ENCODE measurements at places on chromosomes 6 and 20. TPM values are rescaled to one million over a fixed set of nuclear protein-coding genes. Genes with fewer than 3 reads are reported as not detected.

- DNase-seq: no peak
Observed at GRCh38 chr6:149150801-149151398, 166.6 kb upstream of the TAB2 start.

GRCh38 chr6:159726255-159726917, 920 bp upstream of the WTAP start:
- DNase-seq: no peak

DNA sequence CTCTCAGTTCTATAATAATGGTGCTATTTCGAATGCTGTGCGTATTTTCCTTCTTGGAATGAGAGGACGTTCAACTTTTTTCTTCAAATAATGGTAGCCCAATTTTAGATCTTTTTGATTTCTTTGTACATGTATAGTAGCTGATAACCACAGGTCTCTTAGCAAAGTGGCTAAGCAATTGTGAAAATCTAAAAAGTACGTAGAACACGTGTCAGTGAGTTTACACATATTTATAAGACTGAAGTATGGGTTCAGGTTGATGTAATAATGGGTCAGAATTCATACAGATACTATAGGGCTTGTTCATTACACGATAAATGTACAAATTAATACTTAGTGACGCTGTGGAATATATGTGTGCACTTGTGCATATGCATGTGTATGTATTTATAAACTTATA, 1.3 kb downstream of the SMIM13 start:
- DNase-seq: no peak

DNA sequence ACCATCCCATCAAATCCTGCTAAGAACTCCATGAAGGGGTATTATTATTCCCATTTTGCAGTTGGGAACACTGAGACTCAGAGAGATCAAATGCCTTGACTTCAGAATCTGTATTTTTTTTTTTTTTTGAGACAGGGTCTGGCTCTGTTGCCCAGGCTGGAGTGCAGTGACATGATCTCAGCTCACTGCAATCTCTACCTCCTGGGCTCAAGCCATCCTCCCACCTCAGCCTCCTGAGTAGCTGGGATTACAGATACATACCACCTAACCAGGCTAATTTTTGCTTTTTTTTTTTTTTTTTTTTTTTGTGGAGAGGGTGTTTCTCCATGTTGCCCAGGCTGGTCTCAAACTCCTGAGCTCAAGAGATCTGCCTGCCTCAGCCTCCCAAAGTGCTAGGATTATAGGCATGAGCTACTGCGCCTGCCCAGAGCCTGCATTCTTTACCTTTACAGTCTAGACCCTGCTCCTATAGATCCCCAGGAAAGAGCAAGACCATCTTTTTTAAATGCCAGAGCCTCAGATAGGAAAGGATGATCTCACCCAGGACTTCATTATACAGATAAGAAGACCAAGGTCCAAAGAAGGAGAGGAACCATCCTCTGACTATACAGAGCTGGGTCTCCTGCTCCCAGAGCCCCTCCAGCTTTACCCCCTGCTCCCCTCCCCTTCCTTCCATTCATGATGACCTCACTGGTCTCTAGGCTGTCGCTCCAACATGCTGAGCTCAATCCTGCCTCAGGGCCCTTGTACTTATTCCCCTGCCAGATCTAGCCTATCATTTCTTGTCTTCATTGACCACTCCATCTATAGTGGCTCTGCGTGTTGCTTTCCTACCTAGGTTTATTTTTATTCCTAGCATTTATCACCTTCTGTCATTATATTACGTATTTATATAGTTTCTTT, 138.6 kb downstream of the CEBPB start:
- DNase-seq: no peak

GRCh38 chr20:31559704-31560093, 45.4 kb upstream of the ID1 start:
- DNase-seq: no peak

DNA sequence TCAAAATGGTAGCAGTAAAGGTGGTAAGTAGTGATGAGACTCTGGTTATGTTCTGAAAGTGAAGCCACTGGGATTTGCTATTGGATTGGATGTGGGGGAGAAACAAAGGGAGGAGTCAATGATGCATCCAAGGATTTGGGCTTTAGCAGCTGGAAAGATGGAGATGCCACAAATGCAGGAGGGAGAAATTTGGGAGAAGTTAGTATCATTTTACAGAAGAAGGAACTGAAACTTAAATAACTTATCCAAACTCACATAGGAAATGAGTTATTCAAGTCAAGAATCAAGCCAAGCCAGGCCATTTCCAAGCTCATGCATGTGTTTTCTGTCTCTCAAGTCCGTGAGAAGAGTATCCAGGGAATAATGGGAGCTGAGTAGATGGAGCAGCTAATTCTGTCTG, 155.1 kb upstream of the TNFAIP3 start:
- peak; percentile 35 for DNase-seq

DNA sequence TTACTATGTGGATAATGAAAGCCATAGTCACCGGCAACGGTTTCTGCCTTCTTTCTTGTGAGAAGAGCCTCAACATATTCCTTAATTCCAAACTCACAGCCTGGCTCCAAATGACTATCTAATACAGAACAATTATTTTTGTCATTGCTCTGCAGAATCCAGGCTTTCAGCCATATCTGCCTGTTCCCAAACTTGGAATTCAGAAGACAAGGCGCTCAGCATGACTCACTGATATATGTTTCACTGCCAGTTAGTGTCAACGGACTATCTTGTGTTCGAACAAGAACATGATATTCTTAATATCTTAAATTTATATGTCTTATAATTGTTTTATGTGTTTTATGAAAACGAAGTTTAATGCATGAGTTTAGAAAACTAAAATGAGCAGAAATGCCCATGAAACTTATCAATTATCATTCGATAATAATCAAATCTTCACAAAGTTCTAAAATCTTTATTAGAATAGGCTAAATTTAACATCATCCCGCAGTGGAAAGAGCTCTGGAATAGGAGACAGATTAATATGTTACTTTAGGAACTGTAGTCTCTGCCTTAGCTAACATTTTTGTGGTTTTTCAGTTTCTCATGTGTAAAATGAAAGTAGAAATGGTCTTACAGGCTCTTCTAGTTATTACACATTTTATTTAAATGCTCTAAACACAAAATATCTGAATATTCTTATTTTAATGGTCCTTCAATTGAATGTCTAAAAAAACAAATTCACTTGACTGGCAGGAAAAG, 669.3 kb upstream of the GJE1 start:
- no peak for DNase-seq

GRCh38 chr6:35733633-35734032, 3.2 kb upstream of the ARMC12 start:
- no peak for DNase-seq

GRCh38 chr6:153170511-153170910, 39.4 kb upstream of the RGS17 start:
- no peak for DNase-seq

DNA sequence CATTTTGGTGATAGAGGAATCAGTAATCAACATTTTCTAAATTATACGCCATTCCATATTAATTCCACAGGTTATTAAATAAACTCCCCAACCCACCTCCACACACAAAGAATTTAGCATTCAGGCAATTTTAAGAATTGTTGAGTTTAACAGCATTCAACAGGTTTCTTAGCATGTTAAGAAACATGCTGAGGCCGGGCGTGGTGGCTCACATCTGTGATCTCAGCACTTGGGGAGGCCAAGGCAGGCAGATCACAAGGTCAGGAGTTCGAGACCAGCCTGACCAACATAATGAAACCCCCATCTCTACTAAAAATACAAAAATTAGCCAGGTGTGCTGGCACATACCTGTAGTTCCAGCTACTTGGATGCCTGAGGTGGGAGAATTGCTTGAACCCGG, 64.0 kb upstream of the PHACTR2 start:
- no peak for DNase-seq

- peak; percentile 69 for DNase-seq
Observed at GRCh38 chr6:30060606-30061091, 416 bp upstream of the POLR1H start.

DNA sequence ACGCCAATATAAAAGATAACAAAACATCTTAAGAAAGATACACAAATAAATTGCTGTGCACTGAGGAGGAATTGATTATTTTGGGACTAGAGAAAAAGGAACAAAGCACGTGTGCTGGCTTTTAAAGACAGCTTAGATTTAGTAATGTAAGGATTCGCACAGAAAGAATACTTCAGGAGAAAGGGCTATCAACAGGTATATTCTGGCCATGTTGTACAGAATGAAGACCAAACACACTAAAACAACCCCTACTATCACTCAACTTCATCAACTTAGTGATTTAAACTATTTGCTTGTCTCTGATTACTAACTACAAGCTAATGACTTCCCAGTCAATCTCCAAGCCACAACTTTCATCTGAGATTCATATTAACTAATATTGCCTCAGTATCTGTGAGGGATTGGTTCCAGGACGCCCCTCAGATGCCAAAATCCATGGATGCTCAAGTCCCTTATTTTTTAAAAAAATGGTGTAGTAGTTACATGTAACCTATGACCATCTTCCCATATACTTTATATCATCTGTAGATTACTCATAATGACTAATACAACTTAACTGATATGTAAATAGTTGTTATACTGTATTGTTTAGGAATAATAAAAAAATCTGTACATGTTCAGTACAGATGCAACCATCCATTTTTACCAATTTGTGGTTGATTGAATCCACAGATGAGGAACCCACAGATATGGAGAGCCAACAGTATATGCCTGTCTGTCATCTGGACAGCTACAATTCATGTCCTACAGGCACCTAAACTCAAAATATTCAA, 4.5 kb downstream of the DEK start:
- no peak for DNase-seq

- no peak for DNase-seq
Observed at GRCh38 chr20:9141070-9141469, 72.2 kb downstream of the PLCB4 start.

- no peak for DNase-seq
Observed at GRCh38 chr6:5751525-5752390, 255.0 kb downstream of the NRN1 start.

GRCh38 chr20:4513720-4514119, 208.0 kb upstream of the PRND start:
- DNase-seq: no peak

GRCh38 chr20:46324379-46324778, 16.1 kb upstream of the CDH22 start:
- DNase-seq: no peak

DNA sequence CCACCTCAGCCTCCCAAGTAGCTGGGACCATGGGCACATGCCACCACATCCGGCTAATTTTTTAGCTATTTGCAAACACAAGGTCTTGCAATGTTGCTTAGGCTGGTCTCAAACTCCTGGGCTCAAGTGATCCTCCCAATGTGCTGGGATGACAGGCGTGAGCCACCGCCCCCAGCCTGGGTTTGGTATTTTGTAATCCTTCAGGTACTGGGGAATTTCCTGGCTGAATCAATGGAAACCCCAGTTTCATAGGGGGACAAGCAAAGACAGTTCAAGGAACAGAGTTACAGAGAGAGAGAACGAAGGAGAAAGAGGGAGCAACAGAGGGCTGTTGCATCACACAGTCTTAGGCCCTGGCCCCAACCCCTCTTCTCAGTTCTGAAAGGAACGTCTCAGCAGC, 35.7 kb downstream of the RAB44 start:
- no peak for DNase-seq

GRCh38 chr6:45512717-45513116, 135.0 kb upstream of the SUPT3H start:
- DNase-seq: no peak

DNA sequence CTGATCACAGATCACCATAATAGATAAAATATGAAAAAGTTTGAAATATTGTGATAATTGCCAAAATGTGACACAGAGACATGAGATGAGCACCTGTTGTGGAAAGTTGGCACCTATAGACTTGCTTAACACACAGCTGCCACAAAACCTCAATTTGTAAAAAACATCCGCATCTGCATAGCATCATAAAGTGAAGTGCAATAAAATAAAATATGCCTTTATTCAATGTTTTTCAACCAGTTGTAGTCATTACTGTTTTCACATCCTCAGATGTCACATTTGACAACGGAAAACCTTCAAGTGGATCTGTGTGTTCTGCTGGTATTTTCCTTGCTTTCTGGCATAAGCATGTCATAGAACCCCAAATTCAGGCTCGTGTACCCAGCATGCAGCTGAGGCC, 50.2 kb upstream of the IFNGR1 start:
- DNase-seq: no peak

DNA sequence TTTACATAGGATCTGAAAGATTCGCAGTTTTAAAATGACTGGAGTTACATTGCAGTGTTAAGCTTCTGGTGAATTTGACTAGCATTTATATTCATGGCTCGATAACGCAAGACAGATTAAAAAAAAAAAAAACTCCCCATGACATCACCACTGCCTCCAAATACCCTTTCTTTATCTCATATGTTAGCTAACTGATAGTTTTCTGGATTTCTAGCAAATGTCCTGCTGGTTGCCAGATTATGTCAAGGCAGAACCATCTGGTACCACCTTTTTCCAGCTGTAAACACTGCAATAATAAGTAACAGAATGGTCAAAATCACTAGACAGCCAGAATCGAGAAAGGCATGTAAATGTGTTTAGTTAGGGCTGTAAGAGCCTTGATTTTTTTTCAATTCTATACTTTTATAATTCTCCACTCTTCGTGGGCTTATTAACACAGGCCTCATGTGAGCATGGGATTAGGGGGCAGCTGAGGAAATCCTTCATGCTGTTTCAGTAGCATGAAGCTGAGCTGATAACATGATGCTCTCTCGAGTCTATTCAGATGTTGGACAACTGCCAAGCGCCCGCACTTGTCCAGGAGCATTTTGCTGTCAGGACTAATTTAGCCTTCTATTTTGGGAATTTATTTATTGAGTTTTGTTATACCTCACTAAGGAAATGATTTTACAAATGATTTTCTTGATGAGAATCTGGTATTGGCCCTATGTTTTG, 166.0 kb upstream of the SCGN start:
- DNase-seq: no peak

GRCh38 chr6:135440087-135440792, 57.3 kb downstream of the AHI1 start:
- DNase-seq: no peak

DNA sequence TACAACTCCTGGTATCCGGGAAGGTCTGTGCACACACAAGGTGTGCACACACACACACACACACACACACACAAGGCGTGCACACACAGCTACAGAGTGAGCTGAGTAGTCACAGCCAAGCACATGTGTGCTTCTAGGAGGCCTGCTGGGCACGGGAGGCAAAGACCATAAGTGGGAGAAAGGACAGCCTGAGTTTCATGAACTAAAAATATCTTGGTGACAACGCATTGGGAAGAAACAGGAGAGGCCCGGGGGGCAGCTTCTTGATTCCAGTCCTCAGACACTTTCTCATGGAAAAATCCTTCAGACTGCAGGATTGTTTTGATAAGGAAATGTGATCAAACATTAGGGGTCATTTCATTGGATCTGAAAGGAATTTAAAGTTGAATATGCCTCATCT, 2.6 kb downstream of the TRAF3IP2 start:
- no peak for DNase-seq

Gene SIRPG
- polyA plus RNA-seq: 0.52 TPM

Gene COL9A3
- 2.6 TPM for polyA plus RNA-seq

Gene JAG1
- 0.70 TPM for polyA plus RNA-seq

Gene UTRN
- 106 TPM for polyA plus RNA-seq

Gene PPARD
- polyA plus RNA-seq: 22.0 TPM

Gene IYD
- polyA plus RNA-seq: not detected

Gene RIMS4
- not detected for polyA plus RNA-seq
